Stimulated activated CD4-positive, alpha-beta T cell treated with anti-CD3 and anti-CD28 coated beads, Interleukin-12 subunit alpha, Interleukin-12 subunit beta, amount 100 ng/mL, for 24 hours (primary cell): ENCODE measurements at places on chromosomes 5 and 9.

- no peak for DNase-seq
Observed at GRCh38 chr5:68343421-68343826, 127.9 kb downstream of the PIK3R1 start.

DNA sequence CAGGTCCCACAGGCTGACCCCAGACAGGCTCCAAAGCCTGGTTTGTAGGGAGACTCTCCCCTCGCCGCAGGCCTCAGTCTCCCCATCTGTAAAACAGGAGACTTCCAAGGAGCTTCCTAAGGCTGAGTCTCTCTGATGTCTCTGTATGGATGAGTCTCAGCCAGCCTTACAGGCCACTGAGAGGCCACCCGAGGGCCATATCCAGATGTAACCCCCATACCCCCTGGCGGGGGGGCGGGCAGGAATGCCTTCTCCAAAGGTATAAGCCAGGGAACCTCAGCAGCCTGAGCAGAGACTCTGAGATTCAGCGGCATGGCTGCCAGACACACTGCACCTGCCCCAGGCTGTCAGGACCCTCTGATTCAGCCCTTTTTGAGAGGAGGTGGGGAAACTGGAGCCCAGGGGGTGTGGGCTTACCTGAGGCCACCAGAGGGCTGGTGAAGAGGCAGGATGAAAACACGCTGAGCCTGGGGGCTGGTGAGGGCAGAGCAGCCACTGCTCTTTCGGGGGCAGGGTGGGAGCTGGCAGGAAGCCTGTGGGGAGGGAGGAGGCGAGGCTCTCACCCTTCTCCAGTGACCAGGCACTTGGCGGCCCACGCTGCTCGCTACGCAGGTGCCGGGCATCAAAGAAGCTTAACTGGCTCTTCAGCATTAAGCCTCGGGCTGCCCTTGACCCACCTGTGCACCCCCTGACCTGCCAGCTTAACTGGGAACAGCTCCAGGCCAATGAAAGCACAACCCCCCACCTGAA, 5.5 kb upstream of the SUSD3 start:
- no peak for DNase-seq

DNA sequence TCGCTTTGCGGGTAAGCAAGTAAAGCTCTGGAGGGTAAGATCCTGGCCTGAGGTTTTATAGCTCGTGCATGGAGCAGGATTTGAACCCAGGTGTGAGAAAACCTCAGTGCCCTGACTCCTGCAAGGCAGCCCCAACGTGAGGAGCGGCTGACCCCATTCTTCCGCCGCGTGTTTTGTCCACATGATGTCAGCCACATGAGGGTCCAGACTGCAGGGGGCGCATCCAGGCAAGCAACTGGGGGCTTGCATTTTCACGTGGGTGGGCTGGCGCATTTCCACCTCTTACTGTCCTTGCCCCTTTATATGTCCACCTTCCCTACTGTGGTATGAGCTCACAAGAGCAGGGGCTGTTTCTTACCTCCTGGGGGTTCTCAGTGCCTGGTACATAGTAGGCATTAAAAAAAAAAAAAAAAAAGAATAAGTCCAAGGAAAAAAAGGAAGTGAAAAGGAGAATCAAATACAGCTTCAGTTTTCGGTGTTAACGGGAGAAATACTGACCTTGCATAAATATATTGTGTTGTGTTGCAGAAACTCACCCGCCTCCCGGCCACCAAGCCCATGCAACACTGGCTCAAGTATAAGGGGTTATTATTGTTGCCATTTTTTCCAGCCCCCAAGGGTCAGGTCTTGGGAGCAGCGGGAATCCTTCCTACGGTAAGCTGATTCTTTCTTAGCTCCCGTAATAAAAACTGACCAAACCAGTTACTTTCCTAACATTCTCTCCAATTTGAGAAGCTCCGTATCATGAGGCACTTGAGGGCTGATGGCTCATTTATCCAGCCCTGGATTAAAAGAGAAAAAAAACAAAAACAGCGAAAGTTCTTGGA, 15.0 kb downstream of the TLX3 start:
- DNase-seq: no peak

DNA sequence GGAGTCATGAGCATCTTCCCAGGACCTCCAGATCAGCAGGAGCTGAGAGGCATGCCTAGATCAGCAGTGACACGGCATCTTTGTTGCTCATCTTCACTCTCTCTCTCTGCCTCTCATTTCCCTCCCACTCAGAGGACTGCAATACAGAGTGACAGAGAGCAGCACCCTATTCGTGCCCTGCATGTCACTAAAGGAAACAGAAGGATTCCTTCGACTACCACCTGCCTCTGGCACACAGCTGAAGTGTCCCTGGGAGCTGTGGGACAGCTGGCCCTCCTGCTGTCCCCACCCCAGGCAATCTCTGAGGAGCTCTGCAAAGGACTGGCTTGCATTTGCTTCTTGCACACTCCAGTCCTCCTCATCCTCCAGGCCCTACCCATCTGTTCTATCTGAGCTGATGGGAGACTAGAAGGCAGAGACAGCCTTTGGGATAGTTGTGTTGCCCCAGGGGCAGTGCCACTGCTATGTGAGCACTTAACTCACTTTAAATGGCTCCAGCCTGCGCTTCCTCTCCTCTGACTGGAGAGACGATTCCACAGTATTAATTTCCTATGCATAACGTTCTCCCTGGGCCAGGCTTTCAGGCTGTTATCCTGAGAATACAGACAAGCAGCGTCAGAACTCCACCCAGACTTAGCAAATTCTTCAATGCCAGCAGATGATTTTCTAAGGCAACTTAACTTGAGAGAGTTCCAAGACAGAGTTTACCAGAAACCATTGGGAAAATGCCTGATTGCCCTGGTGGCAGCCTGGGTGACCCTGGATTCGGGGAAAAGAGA, 167.6 kb upstream of the MAP1B start:
- DNase-seq: no peak

DNA sequence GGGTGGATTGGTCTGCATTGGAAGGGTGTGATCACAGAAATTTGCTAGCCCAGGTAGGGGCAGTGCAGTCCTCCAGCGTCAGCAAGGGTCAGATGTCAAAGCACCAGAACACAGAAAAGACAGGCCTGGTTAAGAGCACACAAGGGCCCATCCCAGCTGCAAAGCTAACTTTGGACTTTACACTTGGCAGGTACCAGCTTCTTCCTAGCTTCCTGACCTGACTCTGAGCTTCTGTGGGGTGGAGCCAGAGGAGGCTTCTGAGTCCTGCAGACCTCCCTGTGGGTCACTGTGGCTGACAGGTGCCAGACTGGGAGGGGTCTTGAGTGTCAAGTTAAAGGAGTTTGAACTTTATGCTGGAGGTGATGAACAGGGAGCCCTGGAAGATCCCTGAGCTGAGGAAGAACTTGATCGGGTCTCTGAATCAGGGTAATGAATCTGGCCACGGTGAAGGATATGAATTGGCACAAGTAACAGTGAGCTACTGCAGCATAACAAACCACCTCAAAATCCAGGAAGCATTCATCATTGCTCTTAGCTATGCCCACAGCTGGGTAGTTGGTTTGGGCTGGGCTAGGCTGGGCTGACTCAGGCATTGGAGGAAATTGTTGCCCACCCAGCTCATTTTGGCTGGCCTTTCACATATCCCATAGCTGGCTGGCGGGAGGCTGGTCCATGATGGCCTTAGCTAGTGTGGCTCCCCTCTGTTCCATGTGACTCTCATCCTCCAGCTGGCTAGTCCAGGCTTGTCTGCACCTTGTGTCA, 63.4 kb downstream of the BARX1 start:
- DNase-seq: no peak

GRCh38 chr5:54324651-54325271, 14.4 kb upstream of the ARL15 start:
- DNase-seq: no peak

GRCh38 chr9:116323571-116323970, 170.0 kb downstream of the PAPPA start:
- DNase-seq: no peak

GRCh38 chr5:172716796-172717313, 54.1 kb downstream of the DUSP1 start:
- DNase-seq: peak; percentile 78
